Muscle of arm (tissue), 14 donors: ENCODE measurements at places on chromosomes 5 and 9. TPM values are rescaled to one million over a fixed set of nuclear protein-coding genes. Genes with fewer than 3 reads are reported as not detected.

DNA sequence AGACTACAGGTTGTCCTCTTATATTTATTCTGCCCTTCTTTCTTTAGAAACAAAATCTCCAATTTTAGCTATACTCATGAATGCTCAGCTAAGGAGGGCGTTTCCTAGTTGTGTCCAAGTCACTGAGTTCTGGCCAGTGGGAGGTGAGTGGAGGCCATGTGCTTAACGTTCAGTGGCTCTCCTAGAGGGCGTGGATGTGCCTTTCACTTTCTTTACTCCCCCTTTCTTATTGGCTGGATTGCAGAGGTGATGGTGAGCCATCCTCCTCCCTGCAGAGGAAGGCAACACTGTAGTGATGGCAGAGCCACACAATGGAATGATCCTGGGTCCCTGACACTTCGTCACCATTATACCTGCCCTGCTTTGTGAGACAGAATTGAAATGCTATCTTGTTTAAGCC is 54.6 kb downstream of the ALG2 start:
- no peak for DNase-seq

DNA sequence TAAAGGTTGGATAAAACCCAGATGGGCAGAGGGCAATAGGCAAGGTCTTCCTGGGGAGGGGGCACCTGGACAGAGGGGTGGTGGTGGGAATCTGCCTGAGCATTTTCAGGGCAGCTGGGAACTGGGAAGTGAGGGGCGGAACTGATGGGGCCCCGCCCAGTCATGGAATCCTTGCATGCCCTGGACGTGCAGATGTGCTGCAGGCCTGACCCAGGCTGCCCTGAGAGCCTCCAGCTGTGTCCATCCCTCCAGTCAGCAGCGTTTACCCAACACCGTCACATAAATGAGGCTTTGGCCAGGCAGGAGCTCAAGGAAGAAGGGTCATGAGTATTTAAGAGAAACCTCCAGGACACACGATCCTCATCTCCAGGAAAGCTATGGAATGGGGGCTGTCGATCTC is 70.3 kb downstream of the DAB2IP start:
- DNase-seq = no peak

DNA sequence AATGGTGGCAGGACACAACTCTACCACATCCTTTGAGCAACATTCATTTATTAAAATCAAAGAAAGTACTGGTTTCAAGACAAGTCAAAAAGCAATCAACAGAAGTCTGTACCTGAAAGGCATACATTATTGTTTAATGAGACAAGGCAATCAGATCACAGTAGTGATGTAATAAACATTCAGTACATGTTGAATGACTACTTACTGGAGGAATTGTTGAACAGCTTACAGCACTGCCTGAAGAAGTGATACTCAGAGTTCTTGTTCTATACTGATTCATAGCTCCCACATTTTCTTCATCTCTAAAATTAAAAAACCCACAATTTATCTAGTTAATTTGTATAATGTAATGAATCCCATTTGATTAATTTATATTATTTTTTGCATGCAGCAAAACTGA is 18.2 kb downstream of the RIOK2 start:
- no peak for DNase-seq

CYFIP2 gene
- polyA plus RNA-seq = not detected

FSD1L gene
- polyA plus RNA-seq = 13.4 TPM

GRCh38 chr9:91935066-91935749 is 14.8 kb downstream of the ROR2 start:
- DNase-seq = no peak

DNA sequence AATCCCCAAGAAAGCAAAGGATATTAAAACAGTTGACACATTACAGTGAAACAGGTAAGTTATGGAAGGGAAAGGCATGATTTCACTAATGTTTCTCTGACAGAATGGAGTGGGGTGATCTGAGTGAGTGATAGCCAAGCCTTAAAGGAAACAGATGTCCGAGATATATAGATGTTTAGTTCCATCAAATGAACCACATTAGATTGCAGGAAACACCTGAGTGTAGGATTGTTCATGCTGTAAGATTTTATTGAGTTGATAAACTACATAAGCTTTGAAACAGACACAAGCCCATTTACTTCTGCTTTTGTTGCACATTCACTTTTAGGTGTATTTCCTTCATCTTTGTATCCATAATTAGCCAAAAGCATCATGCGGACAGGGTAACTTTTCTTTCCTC is 167.1 kb upstream of the PPP1R2B start:
- DNase-seq = no peak

- DNase-seq = no peak
Observed at GRCh38 chr5:1779782-1780613, 19.6 kb downstream of the MRPL36 start.

GRCh38 chr9:127963359-127964064 is 17.3 kb downstream of the EEIG1 start:
- DNase-seq = no peak

GRCh38 chr5:102380174-102380573 is 84.1 kb upstream of the SLCO4C1 start:
- no peak for DNase-seq

DNA sequence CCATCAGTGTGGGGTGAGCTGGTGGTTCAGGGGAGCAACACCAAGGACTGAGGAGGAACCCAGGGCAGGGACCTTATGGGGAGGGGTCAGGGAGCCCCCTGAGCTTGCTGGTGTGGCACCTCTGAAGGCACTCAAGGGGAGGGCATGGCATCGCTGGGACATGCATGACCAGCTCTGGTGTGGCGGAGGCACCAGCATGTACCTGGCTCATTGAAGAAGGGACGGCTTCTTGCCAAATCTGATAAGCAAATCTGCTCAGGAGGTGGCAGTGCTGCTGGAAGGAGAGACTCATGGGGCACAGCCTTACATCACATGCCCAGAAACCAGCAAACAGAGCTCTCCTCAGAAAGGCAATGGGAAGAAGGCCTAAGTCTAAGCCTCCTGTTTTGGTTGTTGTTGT is 421.8 kb downstream of the SEMA5A start:
- no peak for DNase-seq

DNA sequence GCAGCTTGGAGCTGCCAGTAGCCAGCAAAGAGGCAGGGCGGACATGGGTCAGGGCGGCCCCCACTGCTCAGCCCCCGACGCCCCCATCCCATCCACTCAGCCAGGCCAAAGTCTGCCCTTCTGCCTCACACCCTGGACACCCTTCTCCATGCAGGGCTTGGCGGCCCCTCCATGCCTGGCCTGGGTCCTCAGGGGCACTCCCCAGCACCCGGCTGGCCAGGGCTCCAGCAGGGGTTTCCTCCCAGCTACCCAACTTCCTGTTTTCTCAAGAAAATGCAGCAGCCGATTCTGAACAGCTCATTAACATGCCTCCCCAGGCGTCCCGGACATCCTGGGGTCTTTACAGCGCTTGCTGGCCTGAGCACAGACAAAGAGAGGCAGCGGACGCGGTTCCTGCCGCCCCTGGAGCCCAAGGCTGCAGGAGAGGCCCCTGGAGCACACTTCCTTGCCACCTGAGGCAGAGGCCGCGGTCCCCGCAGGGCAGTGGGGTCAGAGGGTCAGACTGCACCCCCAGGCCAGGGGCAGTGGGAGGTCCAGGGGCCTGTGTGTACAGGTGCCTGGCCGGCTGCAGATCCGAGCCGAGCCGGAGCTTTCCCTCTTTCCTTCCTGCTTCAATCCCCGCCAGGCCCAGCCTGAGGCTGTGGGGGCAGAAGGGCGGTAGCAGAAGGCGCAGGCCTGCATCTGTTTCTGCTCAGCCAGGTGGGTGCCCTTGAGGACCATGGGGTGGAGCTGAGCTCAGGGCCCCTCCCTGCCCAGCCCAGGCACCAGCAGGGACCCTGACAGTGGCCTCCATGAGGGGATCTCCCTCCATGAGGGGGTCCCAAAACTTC is 18.7 kb upstream of the NRARP start:
- no peak for DNase-seq

IFNA2 gene
- not detected for polyA plus RNA-seq

ADAMTS12 gene
- 31.2 TPM for polyA plus RNA-seq

- no peak for DNase-seq
Observed at GRCh38 chr9:121204121-121204520, 2.5 kb upstream of the RAB14 start.

DNA sequence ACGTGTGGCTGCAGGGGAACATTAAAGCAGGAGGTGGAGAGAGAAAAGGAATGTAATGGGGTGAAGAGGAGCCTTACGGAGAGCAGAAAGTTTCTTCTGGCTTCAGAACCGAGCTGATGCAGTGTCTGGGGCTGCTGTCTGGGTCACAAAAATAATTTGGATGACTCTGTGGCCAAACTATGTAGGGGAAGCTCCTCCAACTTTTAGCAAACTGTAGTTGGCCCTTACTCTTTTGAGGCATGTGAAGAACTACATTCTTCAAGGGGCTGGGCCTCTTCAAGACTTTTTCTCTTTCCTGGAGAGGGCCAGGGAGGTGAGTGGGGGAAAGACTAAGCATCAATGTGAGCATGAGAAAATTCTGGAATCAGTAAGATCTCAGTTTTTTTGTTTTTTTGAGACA is 31.9 kb upstream of the SPARC start:
- DNase-seq = peak; percentile 75

GRCh38 chr9:35703906-35704672 is 14.4 kb upstream of the TPM2 start:
- no peak for DNase-seq

SPINK9 gene
- not detected for polyA plus RNA-seq

- no peak for DNase-seq
Observed at GRCh38 chr9:96599298-96599697, 20.3 kb downstream of the CDC14B start.

DNA sequence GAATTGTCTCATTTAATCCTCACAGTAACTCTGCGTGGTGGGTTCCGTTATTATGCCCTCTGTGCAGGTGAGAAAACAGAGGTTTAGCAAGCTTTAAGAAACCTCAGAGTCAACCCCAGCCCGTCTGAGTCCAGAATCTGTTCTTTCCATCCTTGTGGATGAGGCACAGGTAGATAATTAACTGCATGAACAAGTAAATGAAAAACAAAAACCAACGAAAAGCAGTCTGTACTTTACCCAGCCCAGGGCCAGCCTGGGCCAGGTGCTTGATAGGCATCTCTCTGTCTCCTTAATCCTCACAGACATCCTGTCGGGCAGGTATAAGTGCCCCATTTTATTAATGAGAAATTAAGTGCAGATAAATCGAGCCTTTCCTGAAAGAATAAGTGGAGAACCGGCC is 25.3 kb upstream of the CXCL14 start:
- no peak for DNase-seq

CYSRT1 gene
- 1.6 TPM for polyA plus RNA-seq

SHB gene
- 5.0 TPM for polyA plus RNA-seq

- DNase-seq = no peak
Observed at GRCh38 chr5:37015795-37016666, 139.5 kb downstream of the NIPBL start.

GRCh38 chr5:172802112-172802511 is 31.1 kb upstream of the DUSP1 start:
- DNase-seq = no peak

DNA sequence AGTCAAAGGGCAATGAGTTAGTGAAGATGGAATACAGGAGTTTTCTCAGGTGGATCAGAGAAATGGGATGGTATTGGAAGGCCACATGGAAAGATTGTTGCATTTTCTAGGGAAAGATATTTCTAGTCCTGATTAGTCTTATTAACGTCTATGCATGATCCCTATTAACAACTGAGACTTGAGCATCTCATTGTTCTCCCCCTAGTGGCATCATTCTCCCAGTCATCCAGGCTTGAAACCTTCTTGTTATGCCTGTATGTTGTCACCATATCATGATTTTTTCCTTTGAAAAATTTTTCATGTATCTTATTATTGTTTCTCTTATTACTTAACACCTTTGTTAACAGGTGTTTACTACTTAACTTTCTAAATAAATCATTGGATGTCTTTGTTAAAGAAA is 34.4 kb downstream of the KIF2A start:
- DNase-seq = no peak

DNA sequence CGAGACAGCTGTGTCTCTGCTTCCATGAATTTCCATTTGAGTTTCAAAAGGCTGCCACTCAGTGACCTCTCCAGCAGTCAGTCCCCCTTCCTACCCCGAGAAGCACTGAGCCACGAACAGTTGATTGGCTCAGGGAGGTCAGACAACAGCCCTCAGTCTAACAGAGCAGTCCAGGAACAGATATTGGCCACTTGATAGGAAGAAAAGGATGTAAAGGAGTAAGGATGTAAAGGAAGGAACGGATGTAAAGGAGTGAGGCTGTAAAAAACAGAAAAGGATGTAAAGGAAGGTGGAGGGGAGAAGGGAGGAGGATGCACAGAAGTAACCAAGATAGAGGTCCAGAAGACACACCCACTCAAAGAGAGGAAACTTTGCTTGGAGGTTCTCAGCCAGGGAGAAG is 3.2 kb upstream of the NR4A3 start:
- DNase-seq = no peak

DNA sequence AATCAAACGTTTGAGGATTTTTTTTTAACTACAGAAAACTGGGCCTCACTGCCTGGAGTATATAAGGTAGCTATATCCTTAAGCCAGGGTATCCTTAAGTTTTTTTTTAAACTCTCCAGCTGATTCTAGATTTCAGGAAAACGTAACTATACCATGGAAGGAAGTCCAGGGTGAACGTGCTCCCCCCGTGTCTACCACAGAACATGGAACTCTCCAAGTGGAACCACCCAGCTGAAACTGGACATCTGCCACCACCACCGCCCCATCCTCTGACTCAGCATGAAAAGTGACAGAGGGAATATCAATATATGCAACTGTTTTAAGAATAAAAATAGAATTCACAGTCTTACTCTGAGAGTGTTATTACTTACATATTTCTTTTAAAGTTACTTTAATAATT is 61.3 kb downstream of the DROSHA start:
- peak; percentile 19 for DNase-seq

DNA sequence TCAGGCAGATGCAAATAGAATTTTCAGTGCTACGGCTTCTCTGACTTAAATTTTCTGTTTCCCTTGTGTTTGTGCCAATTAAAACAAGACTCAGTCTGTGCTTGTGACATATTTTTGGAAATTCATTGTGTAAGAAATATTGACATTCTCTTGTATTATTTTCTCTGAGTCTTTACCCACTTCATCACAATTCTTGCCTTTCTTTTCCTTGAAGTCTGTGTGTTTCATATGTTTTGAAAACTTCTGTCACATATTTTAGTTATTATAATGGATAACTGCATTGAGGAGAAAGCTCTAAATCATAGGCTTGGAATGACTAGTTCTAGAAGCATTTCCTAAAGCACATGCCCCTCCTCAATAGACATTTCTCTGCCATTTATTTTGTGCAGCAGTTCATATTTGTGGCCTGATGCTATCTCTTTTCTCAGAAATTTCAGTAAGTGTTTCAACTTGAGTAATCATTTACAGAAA is 206.6 kb downstream of the PALM2AKAP2 start:
- DNase-seq = no peak

CCDC183 gene
- 0.71 TPM for polyA plus RNA-seq

- no peak for DNase-seq
Observed at GRCh38 chr9:137108608-137109249, 5.8 kb downstream of the DPP7 start.

DNA sequence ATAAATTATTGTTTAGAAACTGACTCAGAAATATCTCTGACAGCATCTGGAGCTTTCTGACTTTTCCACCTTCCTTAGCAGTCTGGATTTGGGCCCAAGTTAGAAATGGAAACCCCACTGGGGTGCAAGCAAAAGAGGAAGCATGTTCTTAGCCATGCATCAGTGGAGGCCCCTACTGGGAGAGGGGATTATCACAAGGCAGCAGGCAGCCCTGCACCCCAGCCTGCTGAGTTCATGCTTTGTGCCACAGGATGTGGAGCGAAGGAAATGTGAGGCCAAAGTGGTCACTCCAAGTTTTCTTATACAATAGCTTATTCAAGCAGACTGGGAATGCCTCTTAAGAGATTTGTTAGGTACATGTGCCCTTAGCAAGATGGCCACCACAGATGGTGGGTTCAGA is 146.5 kb upstream of the TLX3 start:
- no peak for DNase-seq

- no peak for DNase-seq
Observed at GRCh38 chr9:133754187-133754586, 16.0 kb upstream of the SARDH start.

GRCh38 chr5:161745392-161745791 is 59.9 kb downstream of the GABRA6 start:
- DNase-seq = no peak
